ENCODE measurements at places on chromosomes 7 and 10. TPM values are rescaled to one million over a fixed set of nuclear protein-coding genes. Genes with fewer than 3 reads are reported as not detected.

GRCh38 chr10:13991353-13991752 lies 339.4 kb downstream of the FRMD4A start:
- no peak for DNase-seq

DNA sequence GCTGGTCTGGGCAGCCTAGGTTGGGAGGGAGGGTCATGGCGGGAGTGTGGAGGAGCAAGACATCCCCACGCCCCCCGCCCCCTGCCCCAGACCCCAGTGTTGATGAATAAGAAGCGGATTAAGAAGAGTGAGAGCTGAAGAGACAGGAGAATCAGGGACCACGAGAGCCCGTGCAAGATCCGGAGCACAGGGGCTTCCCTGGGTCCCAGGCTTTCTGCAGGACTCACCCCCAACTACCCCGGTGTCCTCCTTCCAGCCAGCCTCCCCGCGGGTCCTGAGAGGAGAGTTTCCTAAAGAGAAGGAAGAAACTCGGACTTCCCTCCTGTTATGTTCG lies 20.1 kb downstream of the GHRHR start:
- no peak for DNase-seq

- peak; percentile 88 for DNase-seq
Observed at GRCh38 chr7:98569691-98570337, 47.3 kb upstream of the NPTX2 start.

TAS2R41 gene
- not detected for total RNA-seq

- no peak for DNase-seq
Observed at GRCh38 chr7:38327637-38328036, 54.2 kb upstream of the TARP start.

GRCh38 chr7:820341-820740 lies 11.9 kb upstream of the SUN1 start:
- no peak for DNase-seq

GRCh38 chr7:70694434-70694970 lies 437.4 kb upstream of the GALNT17 start:
- peak; percentile 38 for DNase-seq

OR2A14 gene
- total RNA-seq, result not detected

DNA sequence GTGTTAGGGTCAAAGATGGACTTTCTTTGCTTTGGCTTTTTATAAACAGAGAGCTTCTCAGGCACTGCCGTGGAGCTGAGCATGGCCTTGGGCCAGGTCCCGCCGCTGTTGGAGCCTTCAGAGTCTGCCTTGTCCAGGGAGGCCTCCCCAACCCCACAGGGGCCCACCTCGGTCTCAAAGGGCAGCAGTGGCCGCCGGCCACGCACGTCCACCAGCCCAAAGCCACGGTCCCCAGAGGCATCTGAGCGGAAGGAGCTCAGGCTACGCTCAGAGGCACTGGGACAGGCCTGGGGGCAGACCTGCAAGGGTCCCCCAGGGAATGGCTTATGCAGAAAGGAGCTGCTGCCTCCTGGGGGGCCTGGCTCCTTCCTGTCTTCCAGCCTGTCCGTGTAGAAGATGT lies 105.0 kb downstream of the DLG5 start:
- DNase-seq, result no peak

DNA sequence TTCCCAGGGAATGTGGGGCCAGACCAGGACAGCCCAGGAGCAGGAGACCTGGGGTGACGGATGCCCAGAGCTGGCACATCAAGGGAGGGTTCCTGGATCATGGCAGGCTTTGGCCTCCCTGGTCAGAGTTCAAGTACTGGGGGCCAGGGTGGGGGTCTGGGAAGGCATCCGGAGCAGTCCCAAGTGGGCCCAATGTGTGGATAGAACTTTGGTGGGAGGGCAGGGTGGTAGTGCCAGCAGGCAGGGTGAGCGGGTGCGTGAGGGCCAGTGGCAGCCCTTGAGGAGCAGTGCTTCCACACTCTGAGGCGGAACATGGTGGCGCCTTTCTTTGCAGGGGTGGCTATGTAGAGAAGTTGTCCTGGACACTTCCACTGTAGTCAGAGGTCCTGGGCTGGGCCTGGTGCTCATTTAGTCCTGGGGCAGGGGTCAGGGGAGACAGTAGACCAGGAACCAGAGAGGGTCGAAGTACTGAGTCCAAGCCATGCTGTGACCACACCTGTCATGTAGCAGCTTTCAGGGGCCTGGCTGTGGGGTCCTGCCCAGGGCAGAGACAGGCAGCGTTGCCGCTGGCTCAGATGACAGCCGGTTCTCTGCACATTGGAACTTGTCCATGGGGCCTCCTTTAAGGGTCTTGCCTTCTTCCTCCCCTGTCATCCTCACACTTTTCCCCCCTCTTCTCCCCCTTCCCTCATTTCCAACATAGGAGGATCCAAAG lies 22.2 kb upstream of the CSGALNACT2 start:
- no peak for DNase-seq

DNA sequence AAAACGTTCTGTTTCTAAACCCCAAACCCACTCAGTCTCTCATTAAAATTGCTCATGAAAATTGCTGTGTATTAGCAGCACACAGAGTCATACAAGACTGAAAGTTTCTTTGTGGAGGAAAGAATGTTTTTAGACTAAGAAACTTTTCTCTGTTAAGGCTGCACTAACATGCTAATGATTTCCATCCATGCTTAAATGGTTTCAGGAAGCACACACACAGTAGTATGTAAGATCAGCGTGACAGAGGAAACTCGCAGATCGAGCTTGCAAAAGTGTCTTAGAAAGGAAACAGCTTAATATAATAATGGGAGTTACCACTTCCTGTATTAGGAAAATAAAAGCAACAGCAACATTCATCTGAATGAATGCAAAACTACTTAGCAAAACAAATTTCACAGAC lies 112.7 kb downstream of the ICA1 start:
- peak; percentile 24 for DNase-seq

STRIP2 gene
- total RNA-seq, result 4.6 TPM

DNA sequence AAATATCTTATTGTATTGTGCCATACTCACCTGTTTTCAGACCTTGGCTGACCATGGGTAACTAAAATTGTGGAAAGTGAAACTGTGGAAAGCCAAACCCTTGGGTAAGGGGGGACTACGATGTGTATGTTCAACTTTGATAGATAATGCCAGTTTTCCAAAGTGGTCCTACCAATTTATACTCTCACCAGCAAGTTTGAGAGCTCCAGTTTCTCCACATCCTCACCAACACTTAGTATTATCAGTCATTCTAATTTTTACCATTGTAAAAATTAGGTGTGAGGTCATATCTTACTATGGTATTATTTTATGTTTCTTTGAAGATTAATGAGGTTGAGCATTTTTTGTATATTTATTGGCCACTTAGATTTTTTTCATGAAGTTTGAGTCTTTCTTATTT lies 346.9 kb upstream of the PODXL start:
- DNase-seq, result no peak

GRCh38 chr10:97542169-97543024 lies 30.2 kb upstream of the ANKRD2 start:
- DNase-seq, result peak; percentile 92

- no peak for DNase-seq
Observed at GRCh38 chr10:3077940-3078630, 10.7 kb downstream of the PFKP start.

- no peak for DNase-seq
Observed at GRCh38 chr7:21819048-21819447, 126.7 kb downstream of the CDCA7L start.
